ENCODE measurements at places on chromosomes 3 and 15.

- DNase-seq, result peak; percentile 49
Measured at GRCh38 chr3:152283492-152284381, 15.0 kb downstream of the MBNL1 start.

- no peak for DNase-seq
Measured at GRCh38 chr3:3589715-3590130, 209.5 kb upstream of the LRRN1 start.

GRCh38 chr3:8352475-8352874 is 149.1 kb upstream of the LMCD1 start:
- no peak for DNase-seq

- no peak for DNase-seq
Measured at GRCh38 chr3:131738095-131738494, 235.3 kb upstream of the MRPL3 start.

- no peak for DNase-seq
Measured at GRCh38 chr15:90881181-90881977, 2.9 kb upstream of the FES start.

GRCh38 chr3:160546727-160547126 is 18.6 kb downstream of the KPNA4 start:
- no peak for DNase-seq

DNA sequence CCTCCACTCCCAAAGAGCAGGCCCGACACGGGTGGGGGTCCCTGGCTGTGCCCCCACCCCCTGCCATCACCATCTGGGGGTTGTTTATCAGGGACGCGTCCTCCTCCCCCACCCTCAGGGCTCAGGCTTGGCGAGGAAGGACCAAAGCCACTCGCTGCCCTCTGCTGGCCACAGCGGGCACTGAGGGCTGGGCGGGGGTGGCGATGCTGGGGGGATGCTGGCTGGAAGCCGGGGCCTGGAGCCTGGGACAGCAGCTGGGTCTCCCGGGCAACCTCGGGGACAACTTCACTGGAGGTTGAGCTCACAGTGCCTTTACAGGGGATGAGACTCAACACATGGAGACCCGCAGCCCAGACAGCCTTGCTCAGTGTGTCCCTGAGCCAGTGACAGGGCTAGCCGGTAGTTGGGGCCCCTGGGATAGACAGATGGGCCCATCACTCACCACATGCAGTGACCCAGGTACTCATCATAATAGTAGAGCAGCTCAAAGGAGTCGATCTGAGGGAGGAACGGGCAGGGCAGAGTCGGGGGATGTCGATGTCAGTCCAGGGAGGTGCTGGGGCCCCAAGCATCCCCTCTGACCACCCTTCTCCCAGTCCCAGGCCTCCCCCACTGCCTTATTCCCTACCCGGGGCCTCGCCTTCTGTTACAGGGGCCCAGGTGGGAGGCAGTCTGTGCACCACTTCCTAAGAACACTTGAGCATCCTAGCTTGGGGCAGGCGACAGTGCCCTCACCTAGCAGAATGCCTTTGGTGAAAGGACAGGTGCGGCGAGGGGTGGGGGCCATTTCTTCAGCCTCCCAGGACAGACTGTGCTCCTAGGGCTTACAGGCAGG is 5.9 kb upstream of the CALML4 start:
- DNase-seq, result peak; percentile 63

DNA sequence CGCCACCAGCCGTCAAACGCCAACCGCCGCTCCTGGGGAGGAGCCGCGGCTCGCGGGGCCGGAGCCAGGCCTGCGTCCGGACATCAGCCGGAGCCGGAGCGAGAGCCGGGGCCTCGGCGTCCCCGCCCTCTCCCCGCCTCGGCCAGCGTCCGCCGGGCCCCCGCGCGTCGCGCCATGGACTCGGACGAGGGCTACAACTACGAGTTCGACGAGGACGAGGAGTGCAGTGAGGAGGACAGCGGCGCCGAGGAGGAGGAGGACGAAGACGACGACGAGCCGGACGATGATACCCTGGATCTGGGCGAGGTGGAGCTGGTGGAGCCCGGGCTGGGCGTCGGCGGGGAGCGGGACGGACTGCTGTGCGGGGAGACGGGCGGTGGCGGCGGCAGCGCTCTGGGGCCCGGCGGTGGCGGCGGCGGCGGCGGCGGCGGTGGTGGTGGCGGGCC is 359 bp downstream of the ARIH1 start:
- DNase-seq, result no peak

GRCh38 chr15:95868450-95868849 is 462.1 kb upstream of the NR2F2 start:
- DNase-seq, result no peak

DNA sequence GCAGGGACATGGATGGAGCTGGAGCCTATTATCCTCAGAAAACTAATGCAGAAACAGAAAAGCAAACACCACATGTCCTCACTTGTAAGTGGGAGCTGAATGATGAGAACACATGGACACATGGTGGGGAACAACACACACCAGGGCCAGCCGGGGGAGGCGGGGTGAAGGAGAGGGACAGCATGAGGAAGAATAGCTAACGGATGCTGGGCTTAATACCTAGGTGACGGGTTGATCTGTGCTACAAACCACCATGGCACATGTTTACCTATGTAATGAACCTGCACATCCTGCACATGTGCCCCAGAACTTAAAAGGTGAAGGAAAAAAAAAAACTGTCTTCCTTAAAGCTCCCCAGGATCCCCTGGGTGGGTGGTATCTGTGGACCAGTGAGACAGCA is 87.1 kb downstream of the ADAMTS17 start:
- no peak for DNase-seq

DNA sequence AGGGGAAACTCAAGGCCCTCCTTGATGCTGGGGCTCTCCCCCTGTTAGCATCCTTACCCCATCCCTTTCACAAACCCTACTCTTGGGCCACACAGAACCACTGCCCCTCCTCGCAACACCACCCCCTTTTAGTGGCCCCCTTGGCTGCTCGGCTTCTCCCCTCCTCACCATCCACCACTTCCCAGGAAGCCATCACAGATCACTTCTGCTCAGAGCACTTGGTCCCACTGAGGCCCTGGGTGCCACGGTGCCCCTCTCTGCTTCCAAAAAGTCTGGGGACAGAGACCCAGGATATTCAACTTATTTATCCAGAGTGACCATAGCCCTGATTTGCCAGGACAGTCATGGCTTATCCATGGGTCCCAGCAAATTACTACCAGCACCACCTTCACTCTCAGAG is 2.4 kb downstream of the RHCG start:
- no peak for DNase-seq

GRCh38 chr3:112734736-112735350 is 93.9 kb upstream of the CCDC80 start:
- peak; percentile 81 for DNase-seq

DNA sequence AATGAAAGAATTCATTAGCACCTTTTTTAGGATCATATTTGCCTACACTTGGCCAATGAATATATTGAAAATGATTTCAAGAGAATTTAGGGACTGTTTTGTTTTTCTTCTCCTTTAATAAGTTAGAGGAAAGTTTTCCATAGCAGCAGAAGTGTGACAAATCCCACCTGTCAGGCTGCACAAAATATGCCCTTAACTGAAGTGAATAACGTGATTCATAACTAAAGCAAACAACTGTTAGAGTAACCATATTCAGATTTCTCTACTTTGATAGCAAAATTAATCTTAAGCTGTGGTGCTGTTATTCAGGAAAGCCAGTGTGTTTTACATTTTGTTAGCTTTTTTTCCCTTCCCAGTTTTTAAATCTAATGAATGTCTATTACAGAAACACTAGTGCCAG is 121.4 kb downstream of the HCN4 start:
- DNase-seq, result no peak

DNA sequence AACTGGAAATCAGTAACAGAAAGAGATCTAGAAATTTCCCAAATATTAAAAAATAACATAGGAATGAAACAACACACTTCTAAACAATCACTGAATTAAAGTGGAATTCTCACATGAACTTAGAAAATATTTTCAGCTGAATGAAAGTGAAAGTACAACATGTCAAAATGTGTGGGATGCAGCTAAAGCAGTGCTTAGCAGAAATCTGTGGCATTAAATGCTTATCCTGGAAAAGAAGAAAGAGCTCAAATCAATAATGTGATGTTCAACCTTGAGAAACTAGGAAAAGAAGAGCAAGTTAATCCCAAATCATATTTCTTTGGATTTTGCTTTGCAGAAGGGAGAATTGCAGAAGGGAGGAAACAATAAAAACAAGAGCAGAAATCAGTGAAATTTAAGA is 98.2 kb upstream of the NR2E3 start:
- DNase-seq, result no peak

DNA sequence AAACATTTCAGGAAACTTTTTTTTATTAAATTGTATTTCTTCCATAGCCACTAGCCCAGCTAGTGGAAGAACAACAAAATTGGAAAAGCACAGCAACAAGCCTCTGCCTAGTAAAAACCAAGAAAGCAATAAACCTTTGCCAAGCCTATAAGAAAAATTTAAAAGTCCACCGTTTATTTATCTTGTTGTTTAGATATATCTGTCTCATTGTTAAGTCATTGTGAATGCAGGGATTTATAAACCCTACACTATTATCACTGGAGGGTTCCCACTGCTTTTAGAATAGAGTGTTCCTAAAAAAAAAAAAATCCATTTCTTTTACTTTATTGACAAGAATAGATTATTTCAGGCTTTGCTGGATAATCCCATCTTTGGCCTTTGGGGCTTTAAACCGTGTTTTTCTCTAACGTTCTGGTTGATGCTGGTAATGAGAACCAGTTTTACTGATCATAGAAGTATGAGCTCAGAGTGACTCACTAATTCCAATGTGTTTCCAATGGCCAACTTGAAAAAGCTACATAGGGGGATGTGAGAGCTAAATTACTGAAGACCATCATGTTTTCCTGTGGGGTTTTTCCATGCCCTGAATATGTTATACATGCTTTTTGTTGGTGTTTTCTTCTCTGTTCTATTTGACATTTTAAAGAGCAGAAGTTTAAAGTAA is 634.1 kb downstream of the RBMS3 start:
- DNase-seq, result no peak

- no peak for DNase-seq
Measured at GRCh38 chr15:59701880-59702279, 12.8 kb upstream of the BNIP2 start.

GRCh38 chr15:81303244-81304225 is 20.4 kb downstream of the STARD5 start:
- DNase-seq, result no peak

DNA sequence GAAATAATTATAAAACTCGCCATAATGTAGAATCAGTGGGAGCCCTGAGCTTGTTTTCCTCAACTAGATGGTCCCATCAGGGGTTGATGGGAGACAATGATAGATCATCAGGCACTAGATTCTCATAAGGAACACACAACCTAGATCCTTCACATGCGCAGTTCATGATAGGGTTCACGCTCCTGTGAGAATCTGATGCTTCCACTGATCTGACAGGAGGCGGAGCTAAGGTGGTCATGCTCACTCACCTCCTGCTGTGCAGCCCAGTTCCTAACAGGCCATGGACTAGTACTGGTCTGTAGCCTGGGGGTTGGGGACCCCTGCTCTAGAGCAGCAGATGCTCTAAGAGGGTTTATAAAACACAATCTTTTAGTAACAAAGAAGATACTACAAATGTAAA is 183.6 kb downstream of the ANXA2 start:
- no peak for DNase-seq

GRCh38 chr3:128521715-128522114 is 28.7 kb upstream of the GATA2 start:
- DNase-seq, result no peak

DNA sequence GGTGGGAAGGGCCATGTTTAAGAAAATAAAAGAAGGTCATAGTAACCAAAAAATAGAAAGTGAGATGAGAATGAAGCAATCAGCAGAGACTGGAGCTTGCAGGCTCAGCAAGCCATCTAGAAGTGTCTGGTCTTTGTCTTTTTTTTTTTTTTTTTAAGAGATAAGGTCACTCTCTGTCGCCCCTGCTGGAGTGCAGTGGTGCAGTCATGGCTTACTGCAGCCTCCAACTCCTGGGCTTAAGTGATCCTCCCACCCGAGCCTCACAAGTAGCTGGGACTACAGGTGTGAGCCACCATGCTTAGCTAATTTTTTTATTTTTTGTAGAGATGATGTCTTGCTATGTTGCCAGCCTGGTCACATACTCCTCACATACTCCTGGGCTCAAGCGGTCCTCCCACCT is 36.2 kb downstream of the GXYLT2 start:
- peak; percentile 9 for DNase-seq

DNA sequence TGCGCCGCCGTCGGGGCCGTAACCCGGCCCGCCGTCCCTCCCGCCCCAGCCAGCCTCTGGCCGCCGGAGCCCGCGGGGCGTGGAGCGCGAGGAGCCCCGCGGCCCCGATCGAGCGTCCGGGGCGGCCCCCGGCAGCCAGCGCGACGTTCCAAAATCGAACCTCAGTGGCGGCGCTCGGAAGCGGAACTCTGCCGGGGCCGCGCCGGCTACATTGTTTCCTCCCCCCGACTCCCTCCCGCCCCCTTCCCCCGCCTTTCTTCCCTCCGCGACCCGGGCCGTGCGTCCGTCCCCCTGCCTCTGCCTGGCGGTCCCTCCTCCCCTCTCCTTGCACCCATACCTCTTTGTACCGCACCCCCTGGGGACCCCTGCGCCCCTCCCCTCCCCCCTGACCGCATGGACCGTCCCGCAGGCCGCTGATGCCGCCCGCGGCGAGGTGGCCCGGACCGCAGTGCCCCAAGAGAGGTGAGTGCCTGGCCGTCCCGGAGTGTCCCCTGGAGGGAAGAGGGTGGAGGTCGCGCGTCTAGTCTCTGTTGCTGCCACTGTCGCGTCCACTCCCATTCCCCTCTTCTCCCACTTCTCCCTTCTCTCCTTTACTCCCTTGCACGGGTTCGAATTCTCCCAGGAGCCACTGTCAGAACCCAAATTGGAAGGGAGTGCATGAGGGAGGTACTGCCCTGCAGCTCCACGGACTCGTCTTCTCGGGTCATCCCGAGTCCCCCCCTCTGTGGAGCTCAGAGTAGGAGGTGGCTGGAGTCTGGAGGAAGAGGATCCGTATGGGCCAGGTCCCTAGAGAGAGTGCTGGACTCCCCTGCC is 585 bp downstream of the CSK start:
- peak; percentile 56 for DNase-seq

DNA sequence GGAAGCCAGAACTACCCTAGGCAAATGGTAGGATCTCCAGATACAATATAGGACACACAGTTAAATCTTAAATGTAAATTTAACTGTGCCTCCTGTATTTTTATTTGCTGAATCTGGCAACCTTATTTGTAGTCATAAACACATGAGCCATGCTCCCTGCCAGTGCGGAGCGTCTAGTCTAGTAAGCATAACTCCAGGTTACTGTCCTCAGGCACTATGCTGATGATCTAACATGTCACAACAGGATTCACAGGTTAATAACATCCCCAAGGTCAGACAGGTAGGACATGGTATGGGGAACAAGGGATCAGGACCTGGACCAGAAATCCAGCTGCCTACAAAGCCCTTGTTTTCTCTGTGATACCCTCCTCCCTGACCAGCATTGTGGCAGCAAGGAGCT is 305.1 kb downstream of the CACNA2D3 start:
- no peak for DNase-seq

- DNase-seq, result no peak
Measured at GRCh38 chr3:194661374-194661773, 10.6 kb downstream of the LSG1 start.
